ENCODE measurements at places on chromosomes 1 and 21.
A peak's percentile ranks its signal among the peaks of the same experiment; 100 is the strongest.

GRCh38 chr1:169809370-169810095, 14.8 kb upstream of the METTL18 start:
- peak; percentile 25 for DNase-seq

- DNase-seq, result no peak
Measured at GRCh38 chr21:36968414-36968813, 1.9 kb upstream of the HLCS start.

DNA sequence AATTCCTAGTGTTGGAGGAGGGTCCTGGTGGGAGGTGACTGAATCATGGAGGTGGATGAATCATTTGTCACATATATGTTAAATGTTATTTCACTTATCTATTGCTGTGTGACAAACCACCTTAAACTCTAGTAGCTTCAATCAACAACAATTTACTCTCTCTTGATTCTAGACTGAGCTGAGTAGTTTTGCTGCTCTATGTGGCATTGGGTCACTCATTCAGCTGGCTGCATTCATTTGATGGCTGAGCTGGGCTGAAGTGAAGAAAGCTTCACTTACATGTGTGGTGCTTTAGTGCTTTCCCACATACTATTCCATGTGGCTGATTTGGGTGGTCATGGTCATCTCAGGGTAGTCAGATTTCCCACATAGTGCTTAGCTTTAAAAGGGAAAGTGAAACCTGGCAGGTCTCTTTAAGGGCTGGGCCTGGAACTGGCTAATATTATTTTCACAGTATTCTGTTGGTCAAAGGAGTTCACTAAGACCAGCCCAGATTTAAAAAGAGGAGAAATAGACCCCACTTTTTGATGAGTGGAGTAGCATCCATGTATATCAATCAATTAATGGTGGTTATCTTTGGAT, 10.5 kb downstream of the DNAH14 start:
- no peak for DNase-seq

- DNase-seq, result no peak
Measured at GRCh38 chr1:39758556-39759435, 12.4 kb downstream of the OXCT2 start.

GRCh38 chr1:69693921-69694675, 126.4 kb downstream of the LRRC7 start:
- no peak for DNase-seq

DNA sequence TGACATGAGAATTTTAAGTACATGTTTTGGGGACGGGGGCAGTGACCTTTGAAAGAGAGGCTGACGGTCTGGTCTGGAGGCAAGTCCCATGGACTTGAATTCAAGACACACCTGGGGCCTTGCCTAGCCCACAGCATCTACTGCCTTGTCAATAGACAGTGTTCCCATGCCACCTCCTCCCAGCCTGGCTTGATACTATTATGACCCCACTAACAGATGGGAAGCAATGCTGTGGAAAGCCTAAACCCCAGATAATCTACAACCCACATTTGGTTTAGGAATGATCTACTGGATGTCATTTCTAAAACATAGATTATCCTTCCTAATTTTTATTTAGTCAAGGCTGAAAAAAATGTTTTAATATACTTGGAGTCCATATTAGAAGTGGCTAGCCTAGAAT, 17.8 kb upstream of the NFASC start:
- no peak for DNase-seq

DNA sequence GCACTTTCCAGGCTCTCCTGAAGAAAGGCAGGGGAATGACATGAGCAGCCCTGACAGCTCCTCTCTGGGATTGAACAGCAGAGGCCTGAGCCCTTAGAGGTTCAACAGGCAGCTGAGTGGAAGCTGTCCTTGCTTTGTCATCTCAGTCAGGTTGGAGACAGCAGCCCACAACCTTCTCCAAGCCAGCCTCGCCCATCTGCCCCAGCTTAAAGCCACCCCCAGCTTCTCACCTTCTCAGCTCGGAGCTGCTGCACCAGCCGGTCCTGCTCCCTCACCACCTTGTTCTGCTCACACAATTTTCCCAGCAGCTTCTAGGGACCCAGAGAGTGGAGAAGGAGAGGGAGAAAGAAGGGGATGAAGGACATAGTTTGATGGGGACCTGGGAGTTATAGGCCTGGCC, 35.2 kb upstream of the GOLT1A start:
- no peak for DNase-seq

DNA sequence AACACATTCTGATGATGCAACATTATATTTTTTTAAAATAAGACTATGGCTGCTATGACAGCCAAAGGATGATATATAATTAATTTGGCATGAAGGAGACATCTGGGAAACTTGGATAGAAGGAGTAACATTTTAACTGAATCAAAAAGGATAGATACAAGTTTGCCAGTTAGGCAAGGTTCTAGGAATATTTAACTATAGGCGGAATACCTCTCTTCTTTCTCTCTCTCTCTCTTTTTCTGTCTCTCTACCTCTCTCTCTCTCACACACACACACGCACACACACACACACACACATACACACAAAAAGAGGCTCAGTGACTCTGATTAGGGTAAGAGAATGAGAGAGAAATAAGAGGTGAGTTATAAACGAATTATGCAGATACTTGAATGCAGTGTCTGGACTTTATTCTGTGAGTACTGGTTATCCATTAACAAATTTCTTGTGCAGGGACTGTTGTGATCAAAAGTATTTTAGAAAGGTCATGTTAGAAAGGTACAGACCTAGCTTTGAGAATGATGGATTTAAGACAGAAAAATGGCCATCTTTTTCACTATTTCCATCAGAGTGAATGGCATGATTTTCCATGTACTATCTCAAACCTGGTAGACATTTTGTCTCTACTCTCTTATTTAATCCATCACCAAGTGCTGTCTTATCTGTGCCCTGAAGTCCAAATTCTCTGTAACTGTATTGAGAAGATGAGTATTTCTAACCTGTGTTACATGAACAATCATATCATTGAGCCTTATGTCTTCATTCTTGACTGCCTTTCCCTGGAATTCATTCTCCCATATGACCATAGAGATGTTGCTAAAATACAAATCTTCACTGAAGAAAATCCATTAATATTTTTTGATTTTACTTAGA, 1106.9 kb upstream of the ADGRL4 start:
- DNase-seq, result no peak

DNA sequence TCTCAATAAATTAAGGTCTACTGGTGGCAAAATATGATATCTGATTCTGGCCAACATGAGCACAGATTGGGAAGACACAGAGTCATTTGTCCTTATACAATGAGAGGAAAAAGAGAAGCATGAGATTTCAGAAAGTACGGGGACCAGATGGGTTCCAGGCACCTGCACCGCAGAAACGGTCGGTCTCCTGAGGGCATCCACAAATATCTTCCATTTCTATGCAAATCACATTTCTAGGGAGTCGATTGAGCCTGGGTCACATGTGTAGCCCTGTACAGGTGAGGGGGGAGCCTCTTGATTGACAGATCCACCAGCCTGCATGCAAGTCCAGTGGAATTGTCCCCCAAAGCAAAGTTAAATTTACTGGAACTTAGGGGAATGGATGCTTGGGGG, 415.6 kb downstream of the NPHP4 start:
- no peak for DNase-seq

GRCh38 chr1:13967707-13968106, 267.7 kb downstream of the PRDM2 start:
- no peak for DNase-seq

DNA sequence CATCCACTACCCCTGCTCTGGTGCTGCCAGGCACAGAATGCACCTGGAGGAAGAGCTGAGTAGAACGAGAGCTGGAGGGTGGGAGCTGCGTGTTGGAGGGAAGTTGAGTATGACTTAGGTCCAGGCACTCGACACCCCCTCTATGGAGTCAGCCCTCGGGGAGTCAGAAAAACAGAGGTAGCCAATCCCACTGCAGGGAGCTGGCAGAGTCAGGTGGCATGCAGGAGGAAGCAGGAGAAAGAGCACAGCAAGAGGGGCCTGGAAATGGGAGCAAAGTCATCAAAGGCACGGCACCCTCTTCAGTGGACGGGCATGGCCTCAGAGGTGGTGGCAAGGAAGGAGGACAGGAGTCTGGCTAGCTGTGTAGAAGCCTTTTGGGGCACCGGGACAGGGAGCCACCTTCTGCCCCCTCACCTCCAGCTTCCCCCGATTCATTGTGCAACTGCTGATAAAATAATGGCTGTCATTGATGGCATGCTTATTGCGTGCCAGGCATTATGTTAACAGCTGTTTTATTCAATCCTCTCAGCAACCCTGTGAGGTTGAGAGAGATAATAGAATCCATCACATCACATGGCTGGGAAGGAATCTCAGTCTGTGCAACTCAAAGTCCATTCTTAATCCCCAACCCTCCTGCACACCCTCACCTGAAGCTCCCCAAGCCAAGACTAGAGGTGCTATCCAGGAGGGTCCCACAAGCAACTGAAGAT, 42.0 kb downstream of the C1orf198 start:
- DNase-seq, result no peak

DNA sequence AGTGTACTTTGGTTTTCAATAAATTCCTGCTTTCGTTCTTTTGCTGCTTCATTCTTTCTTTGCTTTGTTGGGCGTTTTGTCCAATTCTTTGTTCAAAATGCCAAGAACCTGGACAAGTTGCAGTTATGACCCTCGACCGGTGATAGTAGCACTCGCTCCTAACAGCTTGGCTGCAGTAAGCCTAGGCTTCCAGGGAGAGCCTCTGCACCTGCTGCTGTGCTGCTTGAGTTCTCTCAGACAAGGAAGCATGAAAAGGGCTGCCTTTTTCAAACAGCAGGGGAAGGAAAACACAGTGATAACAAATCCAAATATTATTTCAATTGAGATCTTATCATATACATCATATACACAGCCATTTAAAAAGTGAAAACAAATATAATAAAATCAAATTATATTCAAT, 12.8 kb upstream of the RIPK4 start:
- DNase-seq, result no peak

DNA sequence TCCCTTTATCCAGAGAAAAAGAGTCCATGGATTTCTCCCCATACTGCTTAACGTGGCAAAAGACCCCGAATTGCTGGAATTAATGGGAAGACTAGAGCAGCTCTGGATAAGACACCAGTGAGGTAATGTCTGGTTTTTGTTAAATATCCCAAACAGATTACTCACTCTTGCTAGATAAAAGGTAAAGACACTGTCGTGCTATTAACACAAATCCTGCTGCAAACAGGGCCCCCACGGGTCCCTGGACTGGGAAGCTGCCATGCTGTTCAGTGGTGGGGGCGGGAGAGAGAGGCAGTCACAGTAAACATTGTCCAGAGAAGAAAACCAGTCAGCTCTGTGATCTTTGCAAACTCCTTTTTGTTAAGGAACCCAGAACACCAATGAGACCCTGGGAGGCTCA, 15.2 kb upstream of the SRP9 start:
- DNase-seq, result no peak

- DNase-seq, result no peak
Measured at GRCh38 chr1:24283326-24284155, 35.6 kb upstream of the GRHL3 start.

- DNase-seq, result no peak
Measured at GRCh38 chr1:231099311-231099710, 59.3 kb upstream of the FAM89A start.

DNA sequence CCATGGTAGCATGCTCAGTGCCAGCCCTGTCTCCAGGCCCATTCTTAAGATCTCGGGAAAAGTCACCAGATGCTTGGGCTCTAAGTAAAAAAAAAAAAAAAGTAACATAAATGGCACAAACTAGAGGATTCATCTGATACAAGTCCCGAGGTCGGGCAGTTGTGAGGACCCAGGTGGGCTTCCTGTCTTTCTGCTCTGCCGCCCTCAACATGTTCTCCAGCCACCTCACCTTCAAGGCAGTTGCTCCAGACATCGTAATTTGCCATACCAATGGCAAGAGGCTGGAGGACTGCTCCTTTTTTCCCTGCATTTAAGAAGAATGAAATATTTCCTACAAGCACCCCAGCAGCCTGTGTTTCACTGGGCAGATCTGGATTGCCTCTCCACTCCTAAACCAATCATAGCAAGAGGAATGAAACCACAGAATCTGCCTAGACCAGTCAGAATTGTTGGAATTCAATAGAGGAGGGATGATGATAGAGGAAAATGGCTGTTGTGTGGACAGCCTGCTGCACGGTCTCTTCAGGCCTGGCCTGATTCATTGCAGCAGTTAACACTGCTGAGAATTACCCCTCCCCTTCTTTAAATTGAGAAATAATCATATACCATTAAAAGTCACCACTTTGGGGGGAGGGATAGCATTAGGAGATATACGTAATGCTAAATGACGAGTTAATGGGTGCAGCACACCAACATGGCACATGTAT, 5.4 kb downstream of the HMGN2 start:
- no peak for DNase-seq

- no peak for DNase-seq
Measured at GRCh38 chr1:151871284-151872030, 17.9 kb upstream of the THEM5 start.

DNA sequence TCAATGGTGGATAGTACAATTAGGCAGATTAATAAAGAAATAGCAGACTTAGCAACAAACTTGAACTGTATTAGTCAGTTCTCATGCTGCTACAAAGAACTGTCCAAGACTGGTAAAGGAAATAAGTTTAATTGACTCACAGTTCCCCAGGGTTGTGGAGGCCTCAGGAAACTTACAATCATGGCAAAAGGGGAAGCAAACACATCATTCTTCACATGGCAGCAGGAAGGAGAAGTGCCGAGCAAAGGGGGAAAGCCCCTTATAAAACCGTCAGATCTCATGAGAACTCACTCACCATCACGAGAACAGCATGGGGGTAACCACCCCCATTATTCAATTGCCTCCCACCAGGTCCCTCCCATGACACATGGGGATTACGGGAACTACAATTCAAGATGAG, 27.1 kb upstream of the PDE4B start:
- DNase-seq, result no peak

- DNase-seq, result no peak
Measured at GRCh38 chr1:177145106-177146070, 19.1 kb downstream of the ASTN1 start.

GRCh38 chr1:242467556-242468145, 56.8 kb downstream of the PLD5 start:
- DNase-seq, result peak; percentile 57

- no peak for DNase-seq
Measured at GRCh38 chr1:6508154-6508815, 16.8 kb upstream of the PLEKHG5 start.

GRCh38 chr1:66262208-66262963, 271.6 kb upstream of the SGIP1 start:
- peak; percentile 41 for DNase-seq
